ENCODE measurements at places on chromosomes 12 and 14. TPM values are rescaled to one million over a fixed set of nuclear protein-coding genes. Genes with fewer than 3 reads are reported as not detected.

GRCh38 chr14:58238252-58239243, 6.1 kb upstream of the PSMA3 start:
- H3K4me1 ChIP-seq, result peaks cover 4% of the 10 kb centered on the region
- H3K36me3 ChIP-seq, result no peaks in the 10 kb centered on the region
- no peaks in the 10 kb centered on the region for H3K27me3 ChIP-seq
- peak overlapping the region; percentile 56 for H3K4me3 ChIP-seq
- H3K27ac ChIP-seq, result peak overlapping the region; percentile 82

The POTEG gene
- total RNA-seq, result not detected

GRCh38 chr12:4140581-4141301, 132.8 kb upstream of the CCND2 start:
- no peak overlapping the region for H3K27ac ChIP-seq
- no peaks in the 10 kb centered on the region for H3K36me3 ChIP-seq
- H3K4me3 ChIP-seq, result no peak overlapping the region
- no peaks in the 10 kb centered on the region for H3K4me1 ChIP-seq
- no peaks in the 10 kb centered on the region for H3K27me3 ChIP-seq

DNA sequence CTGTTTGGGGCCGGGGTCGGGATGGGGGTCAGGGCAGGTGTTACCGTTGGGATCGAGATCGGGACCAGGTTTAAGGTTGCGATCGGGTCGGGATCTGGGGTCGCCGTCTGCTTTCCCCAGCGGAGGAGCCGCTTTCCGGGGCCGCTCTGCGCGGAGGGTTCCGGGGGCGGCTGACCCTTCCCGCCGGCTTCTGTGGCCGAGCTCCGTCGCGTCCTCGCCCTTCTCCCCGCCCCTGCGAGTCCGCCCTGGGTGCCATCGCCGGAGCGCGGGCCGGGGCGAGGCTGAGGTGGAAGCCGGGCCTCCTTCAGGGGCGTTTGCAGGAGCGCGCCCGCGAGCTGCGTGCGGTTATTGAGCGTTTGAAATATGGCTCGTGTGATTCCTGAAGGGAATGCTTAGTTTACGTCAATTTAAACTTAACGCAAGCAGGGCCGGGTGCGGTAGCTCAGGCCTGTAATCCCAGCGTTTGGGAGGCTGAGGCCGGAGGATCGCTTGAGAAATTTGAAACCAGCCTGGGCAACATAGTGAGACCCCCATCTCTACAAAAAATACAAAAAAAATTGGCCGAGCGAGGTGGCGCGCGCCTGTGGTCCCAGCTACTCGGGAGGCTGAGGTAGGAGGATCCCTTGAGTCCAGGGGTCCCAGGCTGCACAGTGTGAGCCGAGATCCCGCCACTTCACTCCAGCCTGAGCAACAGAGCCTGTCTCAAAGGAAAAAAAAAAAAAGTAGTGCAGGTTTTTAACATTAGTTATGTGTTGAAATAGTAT, 620 bp downstream of the PGAM5 start:
- H3K4me1 ChIP-seq, result peaks cover 27% of the 10 kb centered on the region
- H3K27me3 ChIP-seq, result no peaks in the 10 kb centered on the region
- H3K36me3 ChIP-seq, result peaks cover 7% of the 10 kb centered on the region
- DNase-seq, result no peak

DNA sequence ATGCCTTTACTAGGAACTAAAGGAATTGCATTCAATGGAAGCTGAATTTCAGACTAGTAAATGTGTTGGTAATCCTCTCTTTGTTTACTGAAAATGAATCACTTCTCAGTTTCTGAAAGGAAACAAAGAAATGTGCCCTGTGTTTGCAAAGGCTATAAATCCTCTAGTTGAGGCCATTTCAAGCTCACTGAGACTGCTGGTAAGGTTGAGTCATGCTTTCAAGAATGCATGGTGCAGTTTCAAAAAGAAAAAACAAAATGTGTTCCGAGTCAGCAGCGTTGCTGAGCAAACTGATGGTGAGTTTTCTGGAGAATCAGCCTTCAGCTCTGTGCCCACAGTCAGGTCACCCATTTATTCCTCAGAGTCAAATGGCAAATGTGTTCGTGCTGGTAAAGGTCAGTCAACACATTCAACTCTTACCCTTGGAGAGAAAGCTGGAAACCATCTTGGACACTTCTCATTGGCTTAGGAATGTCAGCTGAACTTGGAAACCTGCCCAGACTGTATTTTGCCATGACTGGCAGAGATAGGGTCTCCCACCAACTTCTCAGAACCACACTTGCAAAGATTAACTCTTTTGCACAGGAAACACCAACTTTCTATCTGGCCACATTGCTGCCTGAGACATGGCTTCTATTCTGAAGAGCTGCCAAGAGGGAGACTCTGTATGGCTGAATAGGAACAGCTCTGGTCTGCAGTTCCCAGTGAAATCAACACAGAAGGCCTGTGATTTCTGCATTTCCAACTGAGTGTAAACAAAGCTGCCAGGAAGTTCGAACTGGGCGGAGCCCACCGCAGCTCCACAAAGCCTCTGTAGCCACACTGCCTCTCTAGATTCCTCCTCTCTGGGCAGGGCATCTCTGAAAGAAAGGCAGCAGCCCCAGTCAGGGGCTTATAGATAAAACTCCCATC, 484.4 kb downstream of the ATP23 start:
- no peak overlapping the region for H3K4me3 ChIP-seq
- peak overlapping the region; percentile 74 for H3K27ac ChIP-seq
- no peaks in the 10 kb centered on the region for H3K36me3 ChIP-seq
- H3K27me3 ChIP-seq, result no peaks in the 10 kb centered on the region
- H3K4me1 ChIP-seq, result peaks cover 24% of the 10 kb centered on the region

- no peaks in the 10 kb centered on the region for H3K27me3 ChIP-seq
- no peaks in the 10 kb centered on the region for H3K36me3 ChIP-seq
- H3K4me3 ChIP-seq, result no peak overlapping the region
- H3K4me1 ChIP-seq, result no peaks in the 10 kb centered on the region
- no peak overlapping the region for H3K27ac ChIP-seq
Measured at GRCh38 chr14:41299924-41300323, 306.8 kb upstream of the LRFN5 start.

DNA sequence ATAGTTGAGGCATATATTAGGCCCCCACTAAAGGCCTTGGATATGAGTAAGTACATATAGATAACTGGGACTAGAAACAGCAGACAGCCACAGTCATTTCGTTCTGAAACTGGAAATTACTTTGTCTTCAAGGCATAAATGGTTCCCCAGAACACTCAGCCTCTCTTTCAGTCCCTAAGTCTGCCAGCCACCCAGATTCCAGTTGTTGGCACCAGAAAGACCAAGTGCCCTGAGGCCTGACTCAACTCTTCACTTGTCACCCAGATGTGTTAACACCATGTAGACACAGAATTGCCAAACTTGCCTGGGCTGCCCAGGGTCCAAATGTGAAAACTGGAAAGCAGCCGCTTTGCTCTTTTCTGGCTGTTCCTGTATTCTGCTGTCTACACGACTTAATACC, 3.0 kb upstream of the LGALS3 start:
- peaks cover 82% of the 10 kb centered on the region for H3K4me1 ChIP-seq
- H3K36me3 ChIP-seq, result no peaks in the 10 kb centered on the region
- peak overlapping the region; percentile 18 for H3K27ac ChIP-seq

DNA sequence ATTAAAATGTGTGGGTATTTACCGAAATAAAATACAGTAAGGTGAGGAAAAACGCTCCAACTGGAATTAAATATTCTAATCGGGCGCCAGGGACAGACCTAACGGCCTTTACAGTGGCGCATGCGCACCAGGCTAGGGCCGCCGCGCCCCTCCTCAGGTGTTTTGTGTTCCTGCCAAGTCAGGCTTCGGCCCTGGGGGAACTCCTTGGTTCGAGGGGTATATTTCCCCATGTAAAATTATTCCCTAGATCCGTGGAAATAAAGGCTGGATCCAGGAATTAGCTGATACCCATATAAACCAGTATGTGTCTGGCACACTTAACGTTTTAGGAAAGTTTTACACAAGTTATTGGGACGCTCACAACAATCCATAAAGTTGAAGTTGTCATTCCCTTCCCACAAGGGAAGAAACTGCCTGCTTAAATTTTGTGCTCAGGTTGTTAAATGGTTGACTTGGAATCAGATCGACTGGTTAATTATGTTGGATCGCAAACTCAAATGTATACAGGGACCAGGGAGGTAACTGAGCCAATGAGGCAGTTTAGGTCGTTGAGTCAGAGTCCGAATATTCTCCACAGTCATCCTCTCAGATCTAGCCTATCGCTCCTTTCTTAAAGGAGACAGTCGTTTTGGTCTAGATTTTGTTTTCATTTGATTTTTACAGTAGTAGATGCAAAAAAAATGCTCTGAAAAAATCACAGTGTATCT, 621 bp upstream of the ANAPC7 start:
- H3K36me3 ChIP-seq, result peaks cover 9% of the 10 kb centered on the region
- peaks cover 18% of the 10 kb centered on the region for H3K4me1 ChIP-seq
- H3K27ac ChIP-seq, result peak overlapping the region; percentile 93
- H3K4me3 ChIP-seq, result peak overlapping the region; percentile 90
- no peaks in the 10 kb centered on the region for H3K27me3 ChIP-seq
- no peak for DNase-seq

DNA sequence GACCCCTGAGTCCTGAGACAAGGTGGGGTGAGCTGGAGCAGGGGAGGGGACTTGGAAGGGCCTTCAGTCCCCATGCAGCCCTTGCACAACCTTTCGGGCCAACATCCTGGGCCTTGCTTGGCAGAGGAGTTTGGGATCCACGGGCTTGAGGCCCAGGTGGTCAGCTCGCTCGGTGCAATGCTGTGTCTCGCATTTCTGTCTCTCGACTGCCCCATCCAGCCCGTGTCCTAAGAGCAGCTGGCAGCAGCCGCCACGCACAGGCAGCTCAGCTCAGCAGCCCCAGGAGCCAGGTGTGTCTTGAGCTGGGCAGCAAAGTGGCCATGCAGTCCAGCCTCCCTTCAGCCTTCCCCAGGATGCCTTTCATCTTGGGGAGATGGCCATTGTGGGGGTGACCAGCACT, 10.8 kb downstream of the PACS2 start:
- peaks cover 38% of the 10 kb centered on the region for H3K4me1 ChIP-seq
- DNase-seq, result no peak
- H3K4me3 ChIP-seq, result no peak overlapping the region
- no peaks in the 10 kb centered on the region for H3K27me3 ChIP-seq

The EFS gene
- 32.4 TPM for total RNA-seq

The SLC41A2 gene
- 19.9 TPM for total RNA-seq

The HOXC9 gene
- total RNA-seq, result not detected

Measured in vagina (tissue), 2 donors.